CD4-positive, alpha-beta T cell treated with Interleukin-15 for 1 hour (primary cell): ENCODE measurements at places on chromosomes 6 and 20.
A peak's percentile ranks its signal among the peaks of the same experiment; 100 is the strongest.

GRCh38 chr6:14075095-14075503 is 42.5 kb upstream of the CD83 start:
- no peak for DNase-seq

- no peak for DNase-seq
These were observed 199.6 kb downstream of the OGFRL1 start for GRCh38 chr6:71488186-71488585.

- no peak for DNase-seq
These were observed 155.9 kb downstream of the JARID2 start for GRCh38 chr6:15401769-15402250.

DNA sequence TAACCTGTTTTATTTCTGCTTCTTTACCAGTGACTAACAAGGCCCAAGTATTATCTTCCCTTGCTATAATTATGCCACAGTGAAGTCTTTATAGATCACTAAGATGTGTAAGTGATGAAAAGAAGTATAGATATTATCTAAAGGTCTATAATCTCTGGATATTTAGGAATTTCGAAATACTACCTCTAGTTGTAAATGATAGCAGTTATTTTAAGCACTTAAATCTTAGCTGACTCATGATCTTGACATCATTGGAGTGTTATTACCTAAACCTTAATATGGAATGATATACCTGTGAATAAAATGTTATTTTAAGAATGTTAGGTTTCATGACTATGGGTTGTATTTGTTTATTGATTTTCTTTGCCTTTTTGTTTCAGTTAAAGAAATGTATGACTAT is 31.5 kb downstream of the CDC40 start:
- DNase-seq: no peak

DNA sequence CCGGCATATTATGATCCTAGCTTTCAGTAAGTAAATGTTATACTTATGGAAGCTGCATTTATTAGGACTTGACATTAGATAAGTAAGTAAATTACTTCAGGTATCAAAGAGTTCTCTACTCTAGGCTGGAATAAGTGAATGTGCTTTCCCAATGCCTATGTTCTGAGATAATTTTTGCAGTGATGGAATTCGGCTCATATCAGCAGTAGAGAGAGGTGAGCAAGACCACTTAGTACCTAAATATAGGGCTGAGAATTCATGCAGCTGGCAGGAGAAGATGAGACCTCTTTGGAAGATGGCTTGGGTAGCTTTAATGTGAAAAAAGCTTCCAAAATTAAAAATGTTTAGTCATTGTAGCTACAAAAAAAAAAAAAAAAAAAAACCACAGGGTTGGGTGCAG is 13.3 kb upstream of the BEND3 start:
- no peak for DNase-seq

- DNase-seq: peak; percentile 48
These were observed 74.6 kb upstream of the RNF24 start for GRCh38 chr20:4089756-4090487.

DNA sequence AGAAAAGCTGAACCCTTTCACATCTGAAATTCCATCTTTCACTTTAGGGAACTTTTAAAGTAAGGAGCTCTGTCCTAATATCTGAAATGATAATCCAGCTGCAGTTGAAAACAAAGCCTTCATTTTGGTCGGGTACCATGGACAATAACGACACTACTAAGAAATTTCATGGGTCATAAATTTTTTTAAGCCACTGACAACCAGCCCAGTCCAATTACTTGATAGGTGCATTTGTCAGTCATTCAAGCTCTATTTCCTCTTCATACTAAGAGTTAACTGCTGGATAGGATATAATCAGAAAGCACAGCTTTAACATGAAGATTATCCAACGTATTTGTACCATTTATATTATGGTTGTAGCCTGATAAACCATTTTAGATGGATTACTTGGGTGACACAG is 52.5 kb downstream of the MMUT start:
- DNase-seq: no peak

DNA sequence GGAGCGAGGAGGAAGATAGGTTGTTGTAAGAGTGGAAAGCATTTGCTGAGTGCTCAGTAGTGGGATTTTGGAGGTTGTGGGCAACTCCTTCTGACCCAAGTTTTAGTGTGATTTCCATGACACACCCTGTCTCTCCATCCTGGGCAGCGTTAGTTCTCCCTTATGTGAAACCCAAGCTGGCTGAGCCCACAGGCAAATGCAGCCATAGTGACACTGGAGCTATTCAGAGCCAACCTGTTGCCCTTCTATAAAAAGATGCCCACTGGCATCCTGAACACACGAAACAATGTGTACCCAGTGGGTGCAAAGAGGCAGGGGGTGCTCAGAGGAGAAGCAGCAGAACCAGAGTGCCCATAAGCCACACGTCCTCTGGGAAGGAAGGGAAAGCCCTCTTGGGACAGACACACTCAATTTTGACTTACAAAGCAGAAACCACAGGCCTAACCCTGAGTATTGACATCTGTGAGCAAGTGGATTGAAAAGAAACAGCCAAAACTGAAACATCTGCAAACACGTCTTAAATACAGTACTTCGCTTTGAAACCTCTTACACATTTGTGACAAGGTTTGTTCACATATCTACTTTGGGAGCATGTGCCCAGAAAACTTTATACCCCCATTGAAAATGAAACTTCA is 54.6 kb downstream of the BPIFB1 start:
- no peak for DNase-seq

DNA sequence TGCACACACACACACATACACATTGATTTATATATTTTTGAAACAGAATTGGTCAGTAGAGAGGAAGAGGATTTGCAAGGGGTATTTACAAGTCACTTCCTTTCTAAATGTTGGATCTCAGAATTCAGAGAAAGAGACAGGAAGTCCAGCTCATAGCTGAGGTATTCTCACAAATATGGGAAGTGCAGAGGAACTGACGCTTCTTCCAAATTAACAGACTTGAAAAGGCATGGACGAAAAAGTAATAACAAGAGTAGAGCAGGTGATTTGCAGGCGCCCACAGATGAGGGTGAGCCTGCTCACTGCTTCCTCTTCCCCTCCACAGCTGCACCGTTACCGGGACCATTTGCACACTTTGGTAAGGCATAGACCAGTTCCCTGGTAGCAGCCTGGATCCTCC is 246.4 kb downstream of the PHACTR1 start:
- DNase-seq: no peak

- no peak for DNase-seq
These were observed 74.0 kb downstream of the UNC5CL start for GRCh38 chr6:40965046-40965445.

DNA sequence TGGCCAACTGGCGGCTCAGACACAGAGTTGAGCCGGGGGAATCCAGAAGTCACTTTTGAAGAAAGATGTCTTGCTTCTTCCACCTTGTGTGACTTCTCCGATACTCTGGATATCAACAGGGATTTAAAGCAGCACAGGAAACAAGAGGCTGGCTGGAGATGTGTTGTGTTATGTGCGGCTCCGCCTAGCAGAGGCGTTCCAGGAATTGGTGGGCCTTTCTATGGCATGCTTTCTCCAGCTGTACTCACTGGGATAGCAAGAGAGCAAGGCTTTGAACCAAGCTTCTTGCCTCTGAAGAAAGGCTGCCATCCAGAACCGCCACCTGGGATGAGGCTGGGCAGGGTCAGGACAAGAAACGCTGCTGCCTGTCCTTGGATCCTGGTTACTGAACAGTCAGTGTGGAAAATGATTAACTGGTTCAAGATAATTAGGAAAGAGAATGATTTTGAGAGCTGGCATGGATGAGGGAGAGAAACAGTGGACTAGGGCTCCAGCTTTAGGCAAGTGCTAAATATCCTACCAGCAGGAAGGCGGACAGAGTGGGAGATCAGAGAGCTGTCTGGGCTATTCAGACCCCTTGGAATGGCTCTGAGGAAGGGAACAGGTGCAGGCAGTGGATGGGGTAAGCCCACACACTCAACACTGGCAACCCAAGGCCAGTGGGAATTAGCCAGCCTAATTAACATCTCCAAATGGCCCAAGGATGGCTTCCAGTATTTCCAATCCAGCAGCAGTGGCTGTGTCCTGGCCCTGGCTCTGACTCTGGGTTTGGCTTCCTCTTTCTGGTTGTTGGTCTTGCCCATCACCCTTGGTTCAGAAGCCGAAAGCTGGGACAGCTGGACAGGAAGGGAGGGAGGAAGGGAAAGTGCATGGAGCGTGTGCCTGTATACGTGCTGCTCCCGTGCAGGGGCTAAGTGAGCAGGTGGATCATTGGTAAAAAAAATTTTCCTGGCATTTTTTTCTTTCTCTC is 31.9 kb downstream of the INSM1 start:
- DNase-seq: no peak

DNA sequence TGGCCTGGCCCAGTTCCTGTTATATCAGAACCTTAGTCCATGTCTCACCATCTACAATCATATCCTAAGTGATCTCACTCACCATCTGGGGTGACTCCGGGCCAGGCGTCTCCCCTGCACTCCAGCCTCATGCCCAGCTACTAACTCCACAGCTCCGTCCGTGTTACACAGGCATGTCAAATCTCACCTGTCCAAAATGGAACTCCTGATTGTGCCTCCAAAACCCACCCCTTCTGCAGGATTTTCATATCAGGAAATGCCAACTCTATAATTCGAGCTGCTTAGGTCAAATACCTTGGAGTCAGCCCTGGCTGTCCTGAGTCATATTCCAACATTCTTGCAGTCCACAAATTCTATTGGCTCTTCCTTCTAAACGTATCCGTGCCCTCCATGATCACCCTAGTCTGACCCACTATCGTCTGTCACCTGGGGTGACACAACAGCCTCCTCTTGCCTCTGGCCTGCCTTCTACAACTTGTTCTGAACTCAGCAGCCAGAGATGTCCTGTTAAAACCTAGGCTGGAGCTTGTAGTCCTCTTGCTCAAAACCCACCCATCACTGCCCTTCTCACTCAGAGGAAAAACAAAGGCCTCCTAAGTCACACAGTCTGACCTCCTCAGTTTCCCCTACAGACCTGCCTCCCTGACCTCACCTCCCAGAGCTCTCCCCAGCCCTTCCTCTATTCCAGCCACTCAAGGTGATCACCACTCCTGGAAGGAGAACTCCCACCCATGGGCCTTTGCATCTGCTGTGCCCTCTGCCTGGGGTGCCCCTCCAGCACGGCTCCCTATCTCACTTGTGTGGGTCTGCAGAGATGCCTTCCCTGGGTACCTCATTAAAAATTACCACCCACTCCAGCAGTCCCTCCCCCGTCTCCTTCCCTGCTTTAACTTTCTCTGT is 85.3 kb upstream of the SIRPA start:
- no peak for DNase-seq

GRCh38 chr20:25338112-25339023 is 52.3 kb downstream of the ABHD12 start:
- DNase-seq: no peak

DNA sequence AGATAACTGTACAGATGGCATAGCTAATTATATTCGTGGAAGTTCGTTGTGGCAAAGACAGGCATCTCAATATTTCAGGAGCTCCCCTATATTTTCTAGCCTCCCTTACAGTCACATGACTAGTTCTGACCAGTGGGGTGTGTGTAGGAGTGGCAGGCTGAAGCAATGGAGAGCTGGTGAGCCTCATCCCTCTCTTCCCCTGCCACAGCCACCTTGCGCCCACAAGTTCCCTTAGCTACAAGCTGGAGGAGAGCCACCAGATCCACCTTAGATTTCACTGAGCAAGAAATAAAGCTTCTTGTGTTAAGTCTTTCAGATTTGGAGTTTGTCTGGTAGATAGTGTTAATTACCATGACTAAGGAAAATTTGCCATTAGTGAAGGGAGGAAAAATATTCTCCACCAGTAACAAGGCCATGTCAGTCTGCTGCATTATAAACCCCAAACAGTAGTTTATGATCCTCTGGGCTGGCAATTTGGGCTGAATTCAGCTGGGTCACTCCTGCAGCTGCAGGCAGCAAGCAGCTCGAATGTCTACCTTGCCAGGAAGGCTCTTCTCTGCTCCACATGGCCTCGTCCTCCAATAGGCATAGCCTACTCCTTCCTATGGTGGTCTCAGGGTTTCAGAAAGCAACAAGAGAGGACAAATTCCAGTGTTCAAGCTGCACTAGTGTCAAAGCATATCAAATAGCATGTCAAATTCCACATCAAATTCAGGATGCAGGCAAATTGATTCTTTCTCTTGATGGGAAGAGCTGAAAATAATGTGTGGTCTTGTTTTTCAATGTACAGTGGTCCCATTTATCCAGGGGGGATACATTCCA is 7.4 kb upstream of the RBCK1 start:
- no peak for DNase-seq

GRCh38 chr6:18237167-18237566 is 27.2 kb downstream of the DEK start:
- DNase-seq: no peak

GRCh38 chr20:38034961-38035360 is 1.4 kb downstream of the RPRD1B start:
- no peak for DNase-seq

- DNase-seq: no peak
These were observed 10.6 kb downstream of the NRN1 start for GRCh38 chr6:5995949-5996713.

DNA sequence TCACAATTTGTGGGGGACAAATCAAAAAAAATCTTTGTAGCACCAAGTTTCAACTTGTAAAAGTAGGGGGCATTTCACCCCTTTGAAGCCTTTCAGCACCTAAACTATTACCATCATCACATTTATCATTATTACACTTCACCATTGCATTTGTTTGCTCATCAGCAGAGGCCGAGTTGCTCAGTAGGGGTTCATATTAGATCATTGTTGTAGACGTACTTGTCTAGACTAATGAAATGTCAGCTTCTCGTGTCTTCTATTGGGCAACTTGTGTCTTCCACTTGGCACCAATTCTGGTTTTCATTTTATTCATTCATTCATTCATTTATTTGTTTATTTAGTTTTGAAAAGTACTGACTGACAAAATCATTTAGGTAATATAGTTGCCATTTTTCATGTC is 338.3 kb upstream of the KCNQ5 start:
- DNase-seq: no peak

DNA sequence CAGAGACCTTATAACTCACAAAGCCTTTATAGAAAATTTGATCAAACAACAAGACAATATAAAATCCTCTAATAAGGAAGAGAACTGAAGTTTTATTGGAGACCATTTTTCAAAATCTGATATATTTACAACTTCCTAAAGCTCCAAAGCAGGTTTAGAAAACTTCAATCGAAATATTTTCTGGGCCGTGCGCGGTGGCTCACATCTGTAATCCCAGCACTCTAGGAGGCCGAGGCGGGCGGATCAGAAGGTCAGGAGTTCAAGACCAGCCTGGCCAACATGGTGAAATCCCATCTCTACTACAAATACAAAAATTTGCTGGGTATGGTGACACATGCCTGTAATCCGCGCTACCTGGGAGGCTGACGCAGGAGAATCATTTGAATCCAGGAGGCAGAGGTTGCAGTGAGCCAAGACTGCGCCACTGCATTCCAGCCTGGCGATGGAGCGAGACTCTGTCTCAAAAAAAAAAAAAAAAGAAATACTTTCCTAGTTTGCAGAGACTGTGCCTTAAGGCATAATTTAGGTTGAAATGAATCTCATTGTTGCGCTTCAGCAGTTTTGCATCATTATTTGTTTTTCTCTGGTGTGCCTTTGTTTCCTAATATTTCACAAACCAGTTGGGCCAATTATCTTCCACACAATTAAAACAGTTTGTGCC is 60.6 kb upstream of the ASIP start:
- no peak for DNase-seq

- DNase-seq: no peak
These were observed 107.0 kb upstream of the OGFRL1 start for GRCh38 chr6:71181565-71181964.
